Posterior vena cava (tissue), 2 donors: ENCODE measurements at places on chromosomes 2 and 18. TPM values are rescaled to one million over a fixed set of nuclear protein-coding genes. Genes with fewer than 3 reads are reported as not detected.

CNGA3 gene
- 0.38 TPM for total RNA-seq

DNA sequence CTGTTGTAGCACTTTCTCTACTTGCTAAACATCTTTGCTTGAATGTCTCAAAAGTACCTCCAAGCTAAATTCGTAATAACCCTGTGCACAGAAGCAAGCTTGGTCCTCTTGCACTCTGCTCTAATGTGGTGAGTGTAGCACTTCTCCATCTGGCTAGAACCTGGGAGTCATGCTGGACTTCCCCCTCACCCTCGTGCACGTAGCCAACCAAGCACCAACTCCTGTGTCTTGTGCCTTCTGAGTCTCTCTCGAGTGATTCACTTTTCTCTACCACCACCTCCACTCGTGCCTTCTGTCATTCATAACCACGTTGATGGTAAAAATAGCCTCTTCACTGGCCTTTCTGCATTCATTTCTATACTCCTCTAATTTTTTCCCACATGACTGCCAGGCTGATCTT lies 91.9 kb upstream of the KCNE4 start:
- DNase-seq: no peak

DNA sequence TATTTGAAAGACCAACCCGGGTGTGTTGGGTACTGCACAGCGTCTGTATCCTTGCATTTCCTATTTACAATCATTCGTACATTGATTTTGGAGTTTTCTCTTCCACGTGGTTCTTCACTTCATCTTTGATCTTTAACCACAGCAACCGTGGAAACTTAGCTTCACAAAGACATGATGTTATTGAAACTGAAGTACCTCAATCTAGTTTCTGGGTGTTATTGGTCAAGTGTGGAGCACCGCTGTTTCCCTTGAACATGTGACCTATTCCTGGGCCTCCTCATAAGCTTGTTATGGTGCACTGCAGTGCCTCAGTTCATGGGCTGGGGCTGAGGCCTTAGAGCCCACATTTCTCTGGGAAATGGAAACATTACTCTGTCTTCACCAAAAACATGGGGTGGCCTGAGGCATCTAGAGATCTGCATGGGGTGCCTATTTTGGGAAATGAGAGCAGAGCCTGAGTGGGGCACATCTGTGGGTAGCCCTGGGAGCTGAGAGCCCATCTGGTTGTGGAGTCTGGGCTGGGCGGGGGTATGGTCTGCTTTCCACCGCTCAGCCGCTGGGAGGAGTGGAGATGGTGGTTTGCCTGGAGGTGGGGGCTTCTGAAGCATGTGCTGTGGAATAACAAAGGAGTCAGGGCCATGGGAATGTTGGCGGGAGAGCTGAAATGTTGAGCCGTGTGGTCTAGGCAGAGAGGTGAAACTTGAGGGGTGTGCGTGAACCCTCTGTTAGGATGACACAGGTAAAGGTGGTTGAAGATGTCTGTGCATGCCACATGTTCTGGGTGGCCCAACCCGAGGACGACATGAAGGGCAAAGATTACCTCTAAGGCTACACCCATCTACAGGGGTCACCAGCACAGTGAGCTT lies 37.4 kb downstream of the ZNF236 start:
- no peak for DNase-seq

DNA sequence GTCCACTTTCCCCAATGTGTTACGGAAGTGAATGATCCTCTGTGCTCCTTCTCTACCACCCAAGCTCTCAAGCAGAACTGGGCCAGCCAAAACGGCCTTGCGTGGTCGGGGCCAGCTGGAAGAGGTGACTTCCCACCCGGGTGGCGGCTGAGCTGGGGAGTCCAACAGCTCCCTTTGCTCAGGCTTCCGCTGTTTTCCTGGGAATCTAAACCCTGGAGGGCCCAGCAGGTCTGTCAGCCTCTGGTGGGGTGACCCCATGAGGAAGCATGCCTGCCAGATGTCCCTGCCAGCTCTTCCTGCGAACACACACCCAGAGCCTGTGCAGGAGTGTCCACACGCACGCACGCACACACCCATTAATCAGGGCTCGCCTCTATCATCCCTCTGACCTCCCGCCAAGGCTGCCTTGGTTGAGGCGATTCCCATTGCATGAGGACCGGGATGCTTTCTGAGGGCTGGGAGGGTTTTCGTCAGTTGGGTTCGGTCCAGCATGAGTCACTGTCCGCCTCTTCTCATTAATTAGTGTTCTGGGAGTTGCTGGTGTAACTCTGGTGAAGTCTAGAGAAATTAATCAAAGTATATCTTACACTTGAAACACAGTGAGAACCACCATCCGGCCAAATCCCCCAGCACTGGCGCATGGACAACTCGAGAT lies 90.6 kb downstream of the TWIST2 start:
- DNase-seq: peak; percentile 97
